HCEC 1CT (cell line): ENCODE measurements at places on chromosomes 2 and 18.
A peak's percentile ranks its signal among the peaks of the same experiment; 100 is the strongest.

- DNase-seq: no peak
Measured at GRCh38 chr2:109352898-109353689, 224.1 kb downstream of the SH3RF3 start.

DNA sequence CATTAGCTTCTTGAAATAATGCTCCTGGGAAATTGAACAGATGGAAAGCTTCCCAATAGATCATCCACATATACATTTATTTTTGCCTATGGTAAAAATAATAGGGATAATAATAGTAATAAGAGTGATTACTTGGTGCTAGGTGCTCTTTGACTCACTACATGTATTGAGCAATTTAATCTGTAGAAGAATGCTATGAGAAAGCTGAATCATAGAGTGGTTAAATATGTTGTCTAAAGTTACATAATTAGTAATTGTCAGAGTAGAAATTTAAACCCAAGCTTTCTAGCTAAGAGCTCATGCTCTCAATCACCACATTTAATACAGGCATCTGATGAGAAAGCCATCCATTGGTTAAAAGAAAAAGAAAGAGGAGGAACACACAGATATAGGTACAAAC is 590.5 kb upstream of the SLC8A1 start:
- peak; percentile 73 for DNase-seq

DNA sequence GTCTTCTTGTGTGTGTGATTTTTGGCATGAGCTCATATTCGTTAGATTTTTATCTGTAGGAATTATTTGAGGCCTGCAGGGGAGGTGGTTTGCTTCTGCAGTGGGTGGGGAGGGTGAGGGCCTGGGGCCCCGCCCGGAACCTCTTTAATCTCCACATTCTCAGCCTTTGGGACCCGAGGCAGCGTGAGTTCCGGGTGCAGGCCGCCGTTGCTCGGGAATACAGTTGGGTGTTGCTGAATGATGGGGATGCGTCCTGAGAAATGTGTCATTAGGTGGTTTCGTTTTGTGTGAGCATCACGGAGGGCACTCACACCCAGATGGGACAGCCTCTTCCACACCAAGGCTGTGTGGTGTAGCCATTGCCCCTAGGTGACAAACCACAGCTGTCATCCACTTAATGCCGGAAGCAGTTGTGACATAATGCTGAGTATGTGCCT is 13.7 kb upstream of the GAL3ST2 start:
- no peak for DNase-seq

DNA sequence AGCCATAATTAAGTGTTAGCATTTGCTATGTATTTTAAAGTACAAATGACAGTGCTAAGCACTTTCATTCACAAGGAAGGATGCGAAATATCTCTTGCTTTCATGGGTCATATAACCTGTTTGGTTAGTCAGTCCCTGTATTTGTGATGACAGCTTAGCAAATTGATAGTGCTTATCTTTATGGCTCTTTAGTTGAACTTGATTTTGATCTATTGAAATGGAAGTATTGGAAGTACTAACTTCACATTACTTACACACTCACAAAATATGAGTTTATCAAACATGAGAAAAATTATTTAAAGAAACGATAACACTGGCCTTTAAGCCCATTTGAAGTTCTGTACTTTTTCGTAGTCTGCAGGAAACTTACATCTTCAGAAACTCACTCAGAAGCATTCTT is 97.4 kb upstream of the NEUROD1 start:
- DNase-seq: no peak

DNA sequence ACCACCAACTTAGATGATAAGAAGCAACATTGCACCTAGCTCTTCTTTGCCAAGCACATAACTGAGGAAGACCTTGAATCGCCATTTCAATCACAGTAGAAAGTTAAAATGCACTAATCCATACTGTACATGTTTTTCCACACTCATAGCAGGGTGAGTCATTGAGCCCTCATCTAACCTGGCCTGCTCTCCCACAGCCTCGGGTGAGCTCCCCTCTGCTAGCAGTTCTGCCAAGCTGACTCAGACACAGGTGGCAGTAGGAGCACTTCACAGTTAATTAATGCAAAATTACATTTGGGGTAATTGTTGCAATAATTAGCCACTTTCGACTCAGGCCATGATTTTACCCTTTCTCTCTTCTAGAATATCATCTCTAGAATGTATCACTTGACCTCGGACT is 1632.8 kb upstream of the CELF4 start:
- DNase-seq: peak; percentile 4
